Esophagus squamous epithelium (tissue), 5 donors: ENCODE measurements at places on chromosomes 11 and 22.

GRCh38 chr11:60910281-60910687 is 3.7 kb upstream of the TMEM109 start:
- no peak for DNase-seq

DNA sequence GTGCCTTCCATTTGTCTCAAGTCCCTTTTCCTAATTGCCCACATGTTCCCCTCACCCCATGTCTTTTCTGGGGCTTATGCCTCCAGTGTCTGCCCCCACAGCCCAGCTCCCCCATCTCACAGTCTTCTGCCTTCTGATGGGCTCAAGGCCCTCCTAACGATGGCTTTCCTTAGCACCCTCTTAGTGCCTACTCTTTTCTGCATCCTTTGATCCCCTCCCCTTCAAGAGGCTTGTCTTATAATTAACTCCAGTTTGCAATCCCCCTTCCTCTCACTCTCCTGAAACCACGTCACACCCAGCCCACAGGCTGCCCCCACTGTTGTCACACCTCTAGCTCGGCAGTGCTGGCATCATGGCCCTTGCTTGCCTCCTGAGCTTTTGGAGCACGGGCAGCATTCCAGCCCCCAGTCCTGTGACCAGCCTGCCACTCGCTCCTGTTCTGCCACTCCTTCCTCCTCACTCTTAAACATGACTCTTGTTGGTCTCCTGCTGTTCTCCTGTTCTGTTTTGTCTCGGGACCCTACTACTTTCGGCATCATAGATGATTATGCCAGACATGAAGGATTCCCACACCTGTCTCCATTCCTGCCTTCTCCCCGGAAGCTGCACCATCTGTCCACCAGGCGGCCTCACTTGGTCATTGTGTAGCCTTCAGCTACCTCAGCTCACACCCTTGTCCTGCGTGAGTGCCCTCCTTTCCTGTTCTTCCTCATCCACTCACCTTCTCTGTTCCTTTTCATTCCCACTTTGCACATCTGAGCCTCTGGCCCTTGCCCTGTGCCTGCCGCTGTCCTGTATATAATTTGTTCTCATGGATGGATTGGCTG is 26.1 kb downstream of the UBE2L3 start:
- DNase-seq = no peak

DNA sequence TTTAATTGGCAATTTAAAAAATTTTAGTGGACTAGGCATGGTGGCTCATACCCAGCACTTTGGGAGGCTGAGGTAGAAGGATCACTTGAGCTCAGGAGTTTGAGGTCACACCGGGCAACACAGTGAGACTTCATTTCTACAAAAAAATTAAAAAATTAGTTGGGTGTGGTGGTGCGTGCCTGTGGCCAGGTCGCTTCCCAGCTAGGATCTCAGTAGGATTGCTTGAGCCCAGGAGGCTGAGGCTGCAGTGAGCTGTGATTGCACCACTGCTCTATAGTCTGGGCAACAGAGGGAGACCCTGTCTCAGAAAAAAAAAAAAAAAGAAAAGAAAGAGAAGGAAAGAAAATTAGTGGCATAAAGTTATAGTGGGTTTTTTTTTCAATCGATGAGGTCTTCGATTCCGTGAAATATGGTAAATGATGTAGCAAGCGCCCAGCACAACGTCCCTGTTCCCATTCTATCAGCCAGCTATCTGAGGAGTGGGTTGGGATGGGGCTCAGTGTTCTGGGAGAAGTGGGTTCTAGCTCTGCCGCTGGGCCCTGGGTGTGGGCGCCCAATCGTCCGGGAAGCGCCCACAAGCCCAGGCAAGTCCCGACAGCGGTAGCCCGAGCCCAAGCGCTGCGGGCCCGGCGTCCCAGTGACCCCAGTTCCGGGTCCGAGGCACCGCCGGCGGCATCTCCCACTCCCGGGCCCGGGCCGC is 1.4 kb downstream of the FOSL1 start:
- DNase-seq = no peak

DNA sequence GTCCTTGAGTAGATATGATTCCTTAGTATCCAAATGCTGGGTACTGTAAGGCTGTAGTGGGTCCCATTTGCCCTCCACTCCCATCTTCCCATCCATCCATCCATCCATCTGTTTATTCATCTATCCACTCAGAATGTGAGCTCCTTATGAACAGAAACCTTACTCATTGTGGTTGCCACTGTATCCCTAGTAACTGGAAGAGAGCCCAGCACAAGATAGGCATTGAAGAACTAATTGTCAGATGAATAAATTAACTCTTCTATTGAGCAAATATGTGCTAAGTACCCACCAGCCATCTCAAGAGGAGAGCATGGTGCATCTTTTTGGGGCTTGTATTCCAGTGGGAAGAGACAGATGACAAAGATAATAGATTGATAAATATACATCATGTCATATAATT is 86.4 kb upstream of the SEZ6L start:
- DNase-seq = no peak

DNA sequence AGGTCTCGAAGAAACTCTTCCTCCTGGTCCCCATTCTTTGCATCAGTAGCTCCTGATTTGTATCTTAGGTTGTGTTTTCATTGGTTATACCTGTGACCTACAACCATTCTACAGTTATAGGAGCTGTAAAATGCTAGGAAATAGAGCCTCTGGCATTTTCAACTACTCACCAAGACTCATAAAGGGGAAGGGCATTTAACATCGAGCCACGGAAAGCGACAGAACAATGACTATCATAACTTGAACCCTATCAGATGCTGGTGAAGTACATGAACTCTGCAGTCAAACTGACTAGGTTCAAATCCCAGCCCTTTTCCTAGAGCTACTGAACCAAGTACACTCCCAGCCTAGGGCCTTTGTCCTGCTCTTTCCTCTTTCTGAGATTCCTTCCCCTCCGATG is 588.0 kb downstream of the SOX6 start:
- DNase-seq = no peak

GRCh38 chr11:20374741-20375300 is 11.3 kb downstream of the HTATIP2 start:
- no peak for DNase-seq

DNA sequence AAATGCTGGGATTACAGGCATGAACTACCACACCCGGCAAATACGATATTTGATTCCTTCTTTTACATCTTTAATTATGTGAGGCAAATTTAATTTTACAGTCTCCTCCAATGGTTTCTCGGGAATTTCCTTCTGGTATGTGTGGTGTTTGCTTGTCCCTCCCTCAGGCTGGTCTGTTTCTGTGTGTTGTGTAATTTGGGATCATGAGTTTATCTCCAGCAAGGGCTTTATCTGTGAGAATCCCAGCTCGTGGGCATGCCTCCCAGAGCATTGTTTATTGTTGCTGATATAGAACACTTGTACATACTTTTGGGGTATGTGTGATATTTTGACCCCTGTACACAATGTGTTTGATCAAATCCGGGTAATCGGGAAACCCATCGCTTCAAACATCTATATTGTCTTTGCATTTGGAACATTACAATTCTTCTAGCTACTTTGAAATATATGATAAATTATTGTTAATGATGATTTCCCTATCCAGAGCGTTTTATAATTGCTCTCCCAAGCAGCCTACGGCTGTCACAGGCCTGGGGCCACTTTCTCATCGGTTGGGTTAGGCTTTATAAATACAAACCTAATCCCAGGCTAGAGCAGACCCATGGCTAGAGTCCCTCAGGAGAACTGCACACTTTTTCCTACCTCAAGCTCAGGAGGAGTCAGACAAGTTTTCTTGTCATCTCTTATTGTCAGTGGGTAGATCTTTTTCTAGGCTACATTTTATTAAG is 15.0 kb upstream of the PRR5 start:
- no peak for DNase-seq
